ENCODE measurements at places on chromosomes 7 and 10.

- no peak for DNase-seq
Measured at GRCh38 chr10:95815133-95815532, 59.2 kb downstream of the ENTPD1 start.

- no peak for DNase-seq
Measured at GRCh38 chr10:79173582-79174262, 105.0 kb downstream of the ZMIZ1 start.

- no peak for DNase-seq
Measured at GRCh38 chr10:47365431-47366180, 17.4 kb downstream of the RBP3 start.

DNA sequence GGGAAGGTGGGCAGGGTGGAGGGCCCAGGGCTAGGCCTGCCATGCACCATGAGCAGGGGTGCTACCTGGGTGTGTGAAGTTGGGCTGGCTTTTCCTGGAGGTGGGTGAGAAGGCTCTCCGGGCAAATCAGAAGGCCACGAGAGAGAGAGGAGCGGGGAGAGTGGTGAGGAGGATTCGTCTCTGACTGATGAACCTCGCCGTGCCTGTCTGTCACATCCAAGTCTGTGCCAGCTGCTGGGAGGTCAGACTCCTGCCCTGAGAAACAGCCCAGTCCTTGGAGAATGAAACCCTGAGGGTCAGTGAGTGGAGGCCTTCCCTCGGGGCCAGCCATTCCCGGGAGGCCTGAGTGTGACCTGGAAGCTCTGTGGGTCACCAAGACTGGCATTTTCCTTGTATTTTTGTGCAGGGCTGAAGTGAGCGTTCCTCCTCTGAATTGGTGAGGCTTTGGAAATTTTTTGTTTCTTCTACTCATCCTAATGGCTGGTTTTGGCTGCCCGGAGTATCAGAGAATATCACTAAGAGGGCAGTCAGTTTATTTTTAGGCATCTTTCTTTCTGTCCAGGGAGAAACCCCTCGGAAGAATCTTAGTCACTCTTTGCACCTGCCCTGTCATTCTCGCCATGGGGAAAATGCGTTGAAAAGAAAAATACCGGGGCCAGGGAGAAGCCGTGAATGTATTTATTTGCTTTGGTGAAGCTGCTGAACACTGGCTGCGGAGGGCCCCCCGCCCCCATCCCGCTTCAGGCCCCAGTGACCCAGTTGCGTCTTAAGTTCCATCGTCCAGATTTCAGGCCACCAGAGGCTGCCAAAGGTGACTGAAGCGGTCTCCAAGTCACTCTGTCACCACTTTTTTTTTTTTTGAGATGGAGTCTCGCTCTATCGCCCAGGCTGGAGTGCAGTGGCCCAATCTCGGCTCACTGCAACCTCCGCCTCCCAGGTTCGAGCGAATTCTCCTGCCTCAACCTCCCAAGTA, 6.5 kb upstream of the AP5Z1 start:
- DNase-seq, result no peak

DNA sequence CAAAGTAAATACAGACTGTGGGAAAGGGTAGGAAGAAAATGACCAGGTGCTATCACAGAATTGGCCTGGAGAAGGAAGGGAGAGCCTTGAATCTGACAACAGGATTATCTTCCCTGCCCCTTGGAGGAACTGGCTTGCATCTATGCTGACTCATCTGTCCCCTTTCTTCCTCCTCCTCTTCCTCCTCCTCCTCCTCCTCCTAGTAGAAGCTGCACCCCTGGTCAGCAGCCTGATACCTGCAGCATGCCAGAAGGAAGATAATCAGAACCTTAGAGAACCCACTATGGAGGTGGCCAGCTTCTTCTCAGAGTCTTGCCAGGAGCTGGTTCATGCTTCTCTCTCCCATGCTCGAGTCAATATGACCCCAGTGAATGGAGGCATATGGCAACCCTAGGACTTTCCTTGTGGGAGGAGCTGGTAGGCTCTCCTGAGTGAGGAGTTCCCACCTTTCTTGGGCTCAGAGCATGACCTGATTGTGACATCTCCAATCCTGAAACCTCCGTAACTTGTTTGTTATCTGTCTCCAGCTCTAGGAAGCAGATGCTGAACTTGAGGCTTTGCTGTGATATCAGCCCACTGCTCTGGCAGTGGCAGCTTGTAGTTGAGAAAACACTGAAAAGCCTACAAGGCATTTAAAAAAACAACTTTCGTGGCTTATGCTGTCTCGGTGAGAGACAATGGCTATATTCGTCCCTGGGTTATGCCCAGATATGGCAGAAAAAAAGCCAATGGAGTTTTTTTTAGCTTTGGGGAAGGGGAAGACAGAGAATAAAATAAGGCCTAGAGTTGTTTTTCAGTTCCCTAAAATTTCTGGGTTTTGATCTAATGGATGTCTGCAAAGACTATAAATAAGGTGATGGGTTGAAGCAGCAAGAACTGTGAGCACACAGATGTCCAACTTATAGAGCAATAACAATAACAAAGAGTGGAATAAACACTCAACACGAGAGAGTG, 60.6 kb downstream of the CDHR3 start:
- no peak for DNase-seq

DNA sequence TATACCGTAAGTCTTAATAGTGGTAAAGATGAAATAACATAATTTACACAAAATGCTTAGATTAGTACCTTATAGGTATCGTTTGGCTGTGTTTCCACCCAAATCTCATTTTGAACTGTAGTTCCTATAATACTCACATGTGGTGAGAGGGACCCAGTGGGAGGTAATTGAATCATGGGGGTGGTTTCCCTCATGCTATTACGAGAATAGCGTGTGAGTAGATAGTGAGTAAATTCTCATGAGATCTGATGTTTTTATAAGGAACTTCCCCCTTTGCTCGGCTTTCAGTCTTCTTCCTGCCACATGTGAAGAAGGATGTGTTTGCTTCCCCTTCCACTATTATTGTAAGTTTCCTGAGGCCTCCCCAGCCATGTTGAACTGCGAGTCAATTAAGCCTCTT, 426.3 kb upstream of the POT1 start:
- DNase-seq, result no peak
